ENCODE measurements at places on chromosomes 13 and 19.

DNA sequence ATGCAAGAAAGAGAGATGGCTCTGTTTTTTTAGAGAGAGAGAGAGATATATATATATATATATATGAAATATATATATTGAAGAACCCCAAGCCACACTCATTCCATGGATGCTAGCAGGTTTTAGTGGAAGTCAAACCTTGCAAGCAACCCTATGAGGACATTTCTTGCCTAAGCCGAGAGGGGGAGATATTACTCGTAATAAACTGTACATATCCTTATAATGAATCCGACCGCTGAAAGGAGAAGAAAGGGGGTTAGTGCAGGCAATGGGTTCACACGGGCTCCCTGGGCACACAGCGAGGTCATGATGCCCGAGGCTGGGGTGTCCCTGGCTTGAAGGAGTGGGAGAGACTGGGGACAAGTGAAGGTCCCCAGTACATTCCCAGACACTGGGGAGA, 78.3 kb downstream of the IER2 start:
- DNase-seq, result no peak

DNA sequence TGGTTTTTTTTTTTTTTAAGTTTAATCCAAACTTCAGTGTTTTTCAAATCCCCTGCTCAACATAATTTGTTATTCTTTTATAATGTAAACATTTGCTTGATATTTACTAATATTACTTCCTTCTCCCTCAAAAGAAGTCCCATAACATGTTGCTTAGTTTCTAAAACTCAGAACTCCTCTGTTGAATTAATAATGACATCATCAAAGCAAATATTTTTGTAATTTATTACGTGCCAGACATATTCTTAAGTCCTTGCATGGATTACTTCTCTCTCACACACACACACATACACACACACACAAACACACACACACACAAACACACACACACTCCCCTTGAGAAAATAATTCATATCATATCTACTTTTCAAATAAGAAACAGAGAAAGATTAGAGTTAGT, 1432.3 kb upstream of the SPRY2 start:
- no peak for DNase-seq

GRCh38 chr19:20414120-20414519, 151.5 kb downstream of the ZNF737 start:
- DNase-seq, result no peak

DNA sequence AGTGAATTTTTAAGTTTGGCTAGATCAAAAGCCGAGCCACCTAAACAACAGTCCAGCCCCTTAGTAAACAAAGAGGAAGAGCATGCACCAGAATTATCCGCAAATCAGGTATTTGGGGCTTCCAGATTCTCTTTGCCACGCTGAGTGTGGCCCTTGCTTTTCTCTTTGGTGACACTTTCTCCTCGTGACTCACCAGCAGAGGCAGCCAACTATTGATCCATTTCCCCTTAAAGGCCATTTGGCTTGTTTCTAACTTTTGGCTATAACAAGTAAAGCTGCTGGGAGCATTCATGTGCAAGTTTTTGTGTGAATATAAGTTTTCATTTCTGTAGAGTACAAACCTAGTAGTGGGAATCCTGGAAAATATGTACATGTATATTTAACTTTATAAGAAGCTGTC, 17.6 kb upstream of the WDR88 start:
- no peak for DNase-seq
